ENCODE measurements at places on chromosomes 7 and 10. TPM values are rescaled to one million over a fixed set of nuclear protein-coding genes. Genes with fewer than 3 reads are reported as not detected.
A peak's percentile ranks its signal among the peaks of the same experiment; 100 is the strongest.

The POU6F2 gene
- not detected for polyA plus RNA-seq

The SRI gene
- 148 TPM for polyA plus RNA-seq

The CYCS gene
- 239 TPM for polyA plus RNA-seq

The CADPS2 gene
- polyA plus RNA-seq = 39.9 TPM

- peak; percentile 63 for DNase-seq
Observed at GRCh38 chr10:76111986-76112825, 680.8 kb downstream of the LRMDA start.

DNA sequence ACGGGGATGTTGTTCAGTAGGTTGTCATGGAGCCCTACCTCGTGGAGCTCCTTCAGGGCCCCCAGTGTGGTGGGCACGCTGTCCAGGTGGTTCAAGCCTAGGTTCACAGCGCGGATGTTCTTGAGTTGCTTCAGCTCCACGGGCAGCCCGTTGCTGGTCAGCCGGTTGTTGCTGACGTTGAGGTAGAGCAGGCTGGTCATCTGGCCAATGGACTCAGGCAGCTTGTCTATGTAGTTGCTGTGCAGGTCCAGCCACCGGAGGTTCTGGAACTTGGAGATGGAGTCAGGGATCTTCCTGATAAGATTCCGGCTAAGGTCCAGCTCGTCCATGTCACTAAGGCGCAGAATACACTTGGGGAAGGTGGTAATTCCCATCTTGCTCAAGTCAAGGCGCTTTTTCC is 26.0 kb downstream of the LRRC18 start:
- DNase-seq = no peak
